ENCODE measurements at places on chromosomes 5 and 9.
A peak's percentile ranks its signal among the peaks of the same experiment; 100 is the strongest.

DNA sequence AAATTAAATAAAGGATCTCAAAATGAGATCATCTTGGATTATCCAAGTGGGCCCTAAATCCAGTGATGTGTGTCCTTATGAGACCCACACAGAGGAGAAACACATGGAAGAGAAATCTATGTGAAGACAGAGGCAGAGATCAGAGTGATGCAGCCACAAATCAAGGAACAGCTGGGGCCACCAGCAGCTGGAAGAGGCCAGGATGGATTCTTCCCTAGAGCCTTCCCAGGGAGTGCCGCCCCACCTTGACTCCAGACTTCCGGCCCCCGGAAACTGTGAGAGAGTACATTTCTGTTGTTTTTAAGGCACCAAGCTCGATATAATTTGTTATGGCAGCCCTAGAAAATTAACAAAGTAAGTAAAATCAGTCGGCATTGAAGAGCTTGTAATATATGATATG lies 286.9 kb downstream of the FBXL7 start:
- DNase-seq, result no peak

DNA sequence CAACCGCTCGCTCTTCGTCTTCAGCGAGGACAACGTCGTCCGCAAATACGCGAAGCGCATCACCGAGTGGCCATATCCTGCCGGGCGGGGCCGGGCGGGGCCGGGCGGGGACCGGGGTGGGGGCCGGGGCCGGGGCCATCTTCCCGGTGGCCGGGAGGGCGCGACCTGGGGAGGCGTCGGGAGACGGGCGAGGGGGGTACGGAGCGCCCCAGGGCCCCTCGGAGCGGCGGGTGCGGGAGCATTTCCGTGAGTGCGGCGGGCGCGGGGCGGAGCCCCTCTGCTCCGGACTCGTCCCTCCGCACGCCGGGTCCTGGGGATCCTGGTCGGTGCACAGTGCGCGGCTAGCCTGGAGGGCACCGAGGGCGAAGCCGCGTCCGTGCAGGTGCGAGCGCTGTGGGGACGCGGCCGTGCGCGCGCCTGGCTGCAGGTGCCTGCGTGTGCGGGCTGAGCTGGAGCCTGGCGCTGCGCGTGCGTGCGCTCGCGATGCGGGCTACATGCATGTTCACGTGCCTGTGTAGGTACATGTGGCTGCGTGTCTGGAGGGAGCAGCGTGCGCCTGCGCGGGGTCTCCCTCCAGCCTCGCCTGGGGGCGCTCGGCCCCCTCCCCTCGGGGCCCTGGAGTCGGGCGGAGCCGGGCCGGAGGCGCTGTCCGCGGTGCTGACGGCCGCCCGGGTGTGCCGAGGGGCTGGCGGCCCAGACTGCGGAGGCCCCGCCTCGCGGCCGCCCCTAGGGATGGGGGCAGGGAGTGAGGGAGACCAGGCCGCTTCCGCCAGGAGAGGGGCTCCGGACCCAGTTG lies 762 bp downstream of the CACNA1B start:
- DNase-seq, result peak; percentile 51

DNA sequence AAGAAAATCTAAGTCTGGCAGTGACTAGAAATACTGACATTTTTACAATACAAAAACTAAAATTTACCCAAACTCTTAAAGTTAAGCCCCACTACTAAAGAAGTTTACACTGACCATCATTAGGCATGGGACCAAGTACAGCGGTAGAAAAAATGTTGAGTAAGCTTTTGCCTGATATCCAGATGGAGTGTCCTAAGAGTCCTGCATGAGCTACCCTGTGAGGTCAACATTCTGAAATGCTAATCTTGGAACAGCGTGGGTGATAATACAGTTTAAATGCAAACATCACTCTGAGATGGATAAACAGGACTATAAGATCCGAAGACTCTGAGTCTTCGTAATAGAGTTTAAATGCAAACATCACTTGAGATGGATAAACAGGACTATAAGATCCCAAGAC lies 189.7 kb downstream of the DCP2 start:
- no peak for DNase-seq

GRCh38 chr9:14313378-14313940 lies 482 bp downstream of the NFIB start:
- no peak for DNase-seq

DNA sequence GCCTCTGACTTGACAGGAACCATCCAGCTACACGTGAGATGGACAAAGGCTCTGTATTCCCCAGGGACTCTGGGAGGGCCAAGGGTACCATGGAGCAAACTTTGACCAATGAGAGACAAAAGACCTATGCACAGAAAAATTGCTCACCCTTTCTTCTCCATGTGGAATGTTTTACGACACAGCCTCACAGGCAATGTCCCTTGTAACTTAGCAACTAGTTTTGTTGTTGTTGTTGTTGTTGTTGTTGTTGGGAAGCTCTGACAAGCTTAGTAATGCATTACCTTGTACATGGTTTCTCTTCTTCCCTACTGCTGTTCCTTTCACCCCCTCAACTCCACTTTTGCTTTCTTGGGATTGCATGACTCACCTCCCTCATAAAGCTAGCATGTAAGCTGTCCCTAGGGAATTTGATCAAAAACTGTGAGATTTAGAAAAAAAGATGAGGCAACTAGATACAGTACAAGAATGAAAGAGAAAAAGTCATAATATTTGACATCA lies 550.9 kb downstream of the RAB3C start:
- DNase-seq, result no peak

GRCh38 chr5:15421381-15421780 lies 78.6 kb upstream of the FBXL7 start:
- no peak for DNase-seq

GRCh38 chr5:53556001-53556400 lies 4.4 kb upstream of the NDUFS4 start:
- DNase-seq, result no peak

GRCh38 chr9:105216440-105217178 lies 27.8 kb upstream of the SLC44A1 start:
- peak; percentile 76 for DNase-seq

DNA sequence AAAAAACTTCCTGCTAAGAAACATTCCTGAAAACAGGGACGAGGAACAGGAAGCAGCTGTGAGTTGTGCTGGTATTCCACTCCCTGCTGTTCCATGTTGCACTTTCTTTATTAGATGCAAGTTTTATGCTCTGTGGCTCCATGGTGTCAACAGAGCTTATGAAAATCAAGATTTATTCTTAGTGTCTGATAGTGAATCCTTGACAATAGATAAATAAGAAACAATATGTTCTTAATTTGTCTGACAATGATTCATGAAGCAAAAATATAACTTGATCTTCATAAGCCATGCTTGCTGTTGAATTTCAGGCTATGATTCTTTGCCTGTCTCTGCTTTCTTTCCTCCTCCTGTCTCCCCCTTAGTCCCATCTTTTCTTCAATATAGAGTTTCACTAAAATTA lies 119.6 kb downstream of the DROSHA start:
- no peak for DNase-seq

DNA sequence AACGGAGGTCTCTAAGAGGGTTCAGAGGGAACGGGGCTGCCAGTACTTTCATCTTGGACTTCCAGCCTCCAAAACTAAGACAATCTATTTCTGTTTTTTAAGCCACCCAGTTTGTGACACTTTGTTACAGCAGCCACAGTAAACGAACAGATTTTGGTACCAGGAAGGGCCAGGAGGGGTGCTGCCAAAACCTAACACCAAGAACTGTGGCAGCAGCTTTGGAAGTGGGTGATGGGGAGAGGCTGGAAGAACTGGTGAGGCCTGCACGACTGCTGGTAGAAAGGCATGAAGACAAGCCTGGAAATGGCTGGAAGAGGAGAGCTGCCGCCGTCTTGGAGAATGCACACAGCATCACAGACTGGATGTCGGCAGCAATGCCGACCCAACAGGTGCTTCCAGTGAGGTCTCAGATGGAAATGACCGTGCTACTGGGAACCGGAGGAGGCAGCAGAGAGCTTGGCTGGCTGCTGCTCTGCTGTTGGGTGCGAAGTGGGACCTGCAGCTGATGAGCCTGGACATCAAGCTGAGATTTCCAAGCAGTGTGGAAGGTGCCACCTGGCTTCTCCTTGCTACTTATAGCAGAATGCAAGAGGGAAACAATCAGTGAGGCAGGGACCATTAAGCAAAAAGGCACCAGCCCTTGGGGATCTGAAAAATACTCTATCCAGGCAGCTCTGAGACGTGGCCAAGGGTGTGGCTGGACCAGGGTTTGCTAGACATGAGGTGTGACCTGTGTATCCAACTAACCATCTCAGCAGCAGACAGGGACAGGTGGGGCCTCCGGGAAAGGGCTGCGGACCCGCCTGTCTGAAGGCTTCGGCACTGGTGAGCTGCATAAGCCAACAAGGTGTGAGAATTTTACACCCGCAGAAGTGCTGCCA lies 4.7 kb upstream of the TMEM210 start:
- DNase-seq, result no peak

DNA sequence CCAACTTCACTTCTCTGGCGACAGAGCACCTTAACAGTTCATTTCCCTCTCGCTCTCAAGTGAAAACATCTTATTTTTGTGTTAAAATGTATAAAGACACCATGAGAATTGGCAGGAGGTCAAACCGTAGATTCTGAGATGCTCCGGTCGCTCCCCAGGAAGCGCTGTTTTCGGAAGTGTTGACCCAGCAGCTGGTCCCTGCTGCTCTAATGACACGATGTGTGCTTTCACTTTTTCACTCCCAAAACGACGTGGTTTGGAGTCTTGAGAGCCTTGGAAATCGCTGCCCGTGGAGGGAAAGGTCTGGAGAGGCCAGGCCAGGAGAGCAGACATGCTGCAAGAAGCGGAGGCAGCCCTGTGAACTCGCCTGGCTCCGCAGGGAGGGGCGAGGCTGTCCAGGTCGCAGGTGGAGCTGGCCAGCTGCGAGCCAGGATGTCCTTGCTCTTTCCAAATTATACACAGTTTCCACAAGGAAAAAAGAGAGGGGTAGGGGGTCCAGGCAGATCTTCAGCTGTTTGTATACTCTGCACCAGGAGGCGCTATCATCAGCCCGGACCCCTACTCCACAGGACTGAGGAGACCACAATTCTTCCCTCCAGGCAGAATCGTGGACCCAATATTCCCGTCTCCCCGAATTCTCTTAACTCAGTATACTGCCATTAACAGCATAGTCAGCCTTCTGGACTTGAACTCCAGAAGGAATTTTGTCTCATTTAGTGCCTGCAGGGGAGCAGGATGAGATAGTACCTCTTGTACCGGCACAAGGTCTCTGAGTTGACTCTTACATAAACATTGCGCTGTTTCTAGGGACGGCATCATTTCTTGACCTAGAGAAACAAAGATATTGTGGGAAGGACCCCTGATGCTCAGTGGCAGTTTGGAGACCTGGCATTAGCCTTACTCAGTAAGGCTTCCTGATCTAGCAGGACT lies 248.6 kb upstream of the ANKRD55 start:
- DNase-seq, result peak; percentile 13

- DNase-seq, result no peak
These were observed 61.9 kb downstream of the SNX24 start for GRCh38 chr5:122907276-122907675.

DNA sequence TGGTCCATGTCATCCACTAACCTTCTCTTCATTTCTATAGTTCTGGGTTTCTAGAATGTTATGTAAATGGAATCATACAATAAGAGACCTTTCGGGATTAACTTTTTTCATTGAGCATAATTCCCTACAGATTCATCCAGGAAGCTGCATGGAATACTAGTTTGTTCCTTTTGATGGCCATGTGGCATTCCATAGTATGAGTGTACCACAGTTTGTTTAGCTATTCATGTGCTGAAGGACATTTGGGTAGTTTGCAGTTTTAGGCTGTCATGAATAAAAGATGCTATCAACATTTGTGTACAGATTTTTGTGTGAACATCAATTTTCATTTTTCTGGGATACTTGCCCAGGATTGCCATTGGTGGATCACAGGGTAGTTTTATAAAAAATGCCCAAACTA lies 6.8 kb upstream of the SPTLC1 start:
- no peak for DNase-seq

- DNase-seq, result no peak
These were observed 62.9 kb downstream of the RAI14 start for GRCh38 chr5:34719029-34719428.

DNA sequence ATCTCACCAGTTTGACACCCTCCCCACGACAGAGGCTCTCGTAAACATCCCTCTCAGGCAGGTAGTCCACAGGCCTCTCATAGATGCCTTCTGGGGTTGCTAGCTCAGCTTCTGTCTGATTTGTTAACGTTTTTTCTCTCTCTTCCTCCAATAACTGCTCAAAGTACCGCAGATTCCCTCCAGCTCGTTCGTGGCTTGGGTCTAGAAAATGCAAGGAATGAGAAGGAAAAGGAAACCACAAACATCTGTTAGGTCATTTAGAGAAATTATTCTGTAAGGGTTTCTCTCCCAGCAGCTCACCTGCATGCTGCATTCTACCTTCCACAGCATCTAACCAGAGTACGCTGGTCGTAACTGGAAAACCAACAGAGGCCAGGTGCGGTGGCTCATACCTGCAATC lies 18.5 kb downstream of the P4HA2 start:
- DNase-seq, result no peak

GRCh38 chr9:38110476-38110875 lies 41.4 kb upstream of the SHB start:
- DNase-seq, result no peak

DNA sequence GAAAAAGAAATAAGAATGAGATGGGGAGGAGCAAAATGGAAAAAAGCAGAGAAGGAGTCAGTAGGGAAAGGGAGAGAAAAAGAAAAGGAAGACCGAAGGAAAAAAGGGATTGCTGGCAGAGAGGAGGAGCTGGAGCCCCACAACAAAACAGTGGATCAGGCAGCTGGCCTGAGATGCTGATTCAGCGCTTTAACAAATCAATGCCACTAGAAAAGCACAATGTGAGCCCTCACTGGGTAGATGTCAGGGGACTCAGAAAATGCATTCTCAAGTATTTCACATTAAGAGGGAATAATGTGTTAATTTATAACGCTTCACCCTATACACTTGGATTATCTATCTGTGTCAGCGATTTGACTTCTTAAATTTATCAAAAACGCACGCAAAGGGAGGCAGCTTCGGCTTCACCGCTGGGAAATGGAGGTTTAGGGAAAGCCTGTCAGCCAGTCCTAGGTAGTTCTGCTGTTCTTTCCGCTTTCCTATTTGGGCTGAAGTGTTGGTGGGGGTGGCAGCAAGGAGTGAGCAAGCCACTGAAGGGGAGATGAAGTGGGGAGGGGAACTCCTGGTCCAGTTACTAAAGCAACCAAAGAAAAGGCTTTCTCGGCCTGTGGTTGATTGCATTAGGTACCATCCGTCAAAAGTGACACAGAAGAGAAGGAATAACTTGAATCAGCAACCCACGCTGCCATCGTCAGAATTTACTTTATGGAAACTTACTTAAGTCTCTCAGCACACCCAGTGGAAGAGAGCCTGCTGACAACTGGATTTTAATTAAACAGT lies 161.6 kb downstream of the BNC2 start:
- DNase-seq, result no peak
